ENCODE measurements at places on chromosomes 7 and 10.

DNA sequence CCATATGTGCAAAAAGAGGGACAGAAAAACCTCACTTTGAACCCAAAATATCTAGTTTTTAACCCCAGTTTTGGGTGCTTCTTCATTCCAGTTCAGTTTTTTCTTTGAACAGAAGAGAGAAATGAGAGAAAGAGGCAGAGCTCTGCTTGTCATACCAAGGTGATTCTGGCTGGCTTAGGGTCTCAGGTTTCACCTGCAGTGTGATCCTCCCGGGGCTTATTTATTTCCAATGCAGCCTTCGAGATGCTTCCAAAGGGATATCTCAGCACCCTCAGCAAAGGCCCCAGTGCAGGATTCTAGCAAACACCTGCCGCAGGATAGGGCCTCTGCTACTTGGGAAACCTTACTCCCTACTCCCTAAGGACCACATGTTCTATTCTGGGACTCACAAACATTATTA is 131.3 kb downstream of the WDR11 start:
- DNase-seq = no peak

GRCh38 chr7:116665332-116665996 is 6.5 kb upstream of the MET start:
- DNase-seq = no peak

DNA sequence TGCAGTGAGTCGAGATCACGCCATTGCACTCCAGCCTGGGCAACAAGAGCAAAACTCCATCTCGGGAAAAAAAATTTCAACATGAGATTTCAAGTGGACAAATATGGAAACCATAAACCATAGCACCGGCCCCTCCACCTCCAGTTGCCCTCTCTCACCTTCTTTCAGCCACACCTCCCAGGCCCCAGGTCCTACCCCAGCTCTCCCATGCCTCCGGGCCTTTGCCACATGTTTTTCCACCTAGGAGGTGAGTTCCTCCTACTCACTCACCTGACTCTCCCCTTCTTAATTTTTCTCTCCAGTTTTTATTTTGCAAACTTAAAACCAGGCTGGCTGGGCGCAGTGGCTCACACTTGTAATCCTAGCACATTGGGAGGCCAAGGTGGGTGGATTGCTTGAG is 13.7 kb upstream of the CLDN4 start:
- DNase-seq = no peak

DNA sequence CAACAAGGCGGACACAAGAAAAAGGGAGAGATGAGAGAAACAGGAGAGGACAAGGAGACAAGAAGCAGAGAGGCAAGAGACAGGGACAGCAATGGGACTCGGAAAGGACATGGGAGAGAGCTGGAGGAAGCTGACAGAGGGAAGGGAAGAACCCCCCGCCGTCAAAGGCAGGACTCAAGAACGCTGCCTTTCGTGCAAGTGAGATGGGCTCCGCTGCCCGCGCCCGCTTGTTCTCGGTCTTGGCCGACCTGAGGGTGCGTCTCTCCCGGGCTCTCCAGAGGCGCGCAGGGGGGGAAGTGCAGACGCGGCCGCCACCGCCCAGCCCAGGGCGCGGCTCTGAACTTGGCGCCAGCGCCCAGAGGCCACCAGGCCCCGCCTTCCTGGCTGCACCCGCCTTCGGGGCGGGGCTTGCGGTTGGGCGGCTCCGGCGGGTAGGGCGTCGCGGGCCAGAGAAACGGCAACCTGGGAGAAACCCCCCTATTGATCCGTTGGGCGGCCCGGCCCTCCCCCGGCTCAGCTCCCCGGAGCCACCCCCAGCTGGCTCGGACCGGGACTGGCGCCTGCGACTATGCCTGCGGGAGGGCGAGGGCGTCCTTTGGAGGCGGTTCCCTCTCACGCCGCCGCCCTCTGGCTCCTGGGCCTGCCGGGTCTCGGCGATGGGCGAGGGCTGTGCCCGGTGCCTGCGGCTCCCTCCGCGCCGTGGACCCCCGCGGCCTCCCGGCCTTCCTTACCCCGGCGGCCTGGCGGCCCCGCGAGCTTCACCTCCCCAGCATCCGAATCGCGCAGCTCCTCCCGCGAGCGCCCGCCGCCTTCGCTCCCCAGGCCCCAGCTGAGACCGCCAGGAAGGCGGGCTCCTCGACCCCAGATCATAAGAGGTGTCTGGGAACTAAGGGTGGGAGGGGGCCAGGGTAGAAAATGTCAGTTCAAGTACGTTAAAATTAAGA is 2.2 kb upstream of the ANTXRL start:
- DNase-seq = peak; percentile 88

DNA sequence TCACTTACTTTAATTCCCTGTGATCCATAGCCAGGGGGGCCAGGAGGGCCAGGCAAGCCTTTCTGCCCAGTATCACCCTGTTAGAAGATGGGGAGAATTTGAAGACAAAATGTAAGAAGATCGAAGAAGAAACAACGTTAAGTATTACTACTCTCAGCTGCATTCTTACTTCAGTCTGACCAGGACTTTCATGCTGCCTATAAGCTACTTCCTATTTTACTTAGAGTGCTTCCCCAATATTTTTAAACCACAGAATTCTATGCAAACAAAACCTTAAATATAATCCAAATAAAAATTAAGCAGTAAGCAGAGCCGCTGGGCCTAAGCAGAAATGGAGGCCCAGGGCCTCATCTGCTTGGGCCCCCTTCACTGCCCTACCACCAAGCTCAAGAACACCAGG is 117.8 kb downstream of the COL28A1 start:
- no peak for DNase-seq

DNA sequence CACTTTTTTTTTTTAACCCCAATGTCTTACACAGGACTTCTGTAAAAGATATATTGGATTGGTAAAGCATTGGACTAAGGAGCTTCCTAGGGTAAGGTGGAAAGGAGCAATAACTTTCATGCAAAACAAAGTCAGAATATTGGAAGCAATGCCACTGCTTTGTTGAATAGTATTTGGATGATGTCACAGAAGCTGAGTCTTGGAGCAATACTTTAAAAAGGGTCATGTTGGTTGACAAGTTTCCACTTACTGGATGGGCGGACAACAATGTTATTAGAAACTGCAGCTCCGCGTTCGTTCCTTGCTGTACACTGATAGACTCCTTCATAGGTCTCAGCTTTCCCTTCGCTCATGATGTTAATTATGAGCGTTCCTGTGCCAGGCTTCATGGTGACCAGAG is 101.9 kb upstream of the LAMB4 start:
- no peak for DNase-seq

DNA sequence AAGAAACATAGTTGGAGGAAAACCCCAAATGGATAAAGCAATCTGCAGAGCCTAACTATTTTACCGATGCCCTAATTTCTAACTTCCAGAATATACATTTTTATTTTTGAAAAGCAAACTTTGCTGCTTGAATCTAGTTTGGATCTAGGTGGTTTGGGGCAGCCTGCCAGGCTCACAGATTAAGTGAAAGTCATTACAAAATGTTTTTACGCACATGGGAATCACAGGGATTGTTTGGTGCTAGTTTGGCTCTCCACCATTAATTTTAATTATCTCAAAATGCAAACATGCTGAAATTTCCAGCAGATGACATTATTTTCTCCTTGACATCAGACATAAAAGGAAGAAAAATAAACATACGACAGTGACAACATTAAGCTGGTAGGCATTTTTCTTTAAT is 166.7 kb upstream of the INHBA start:
- no peak for DNase-seq

DNA sequence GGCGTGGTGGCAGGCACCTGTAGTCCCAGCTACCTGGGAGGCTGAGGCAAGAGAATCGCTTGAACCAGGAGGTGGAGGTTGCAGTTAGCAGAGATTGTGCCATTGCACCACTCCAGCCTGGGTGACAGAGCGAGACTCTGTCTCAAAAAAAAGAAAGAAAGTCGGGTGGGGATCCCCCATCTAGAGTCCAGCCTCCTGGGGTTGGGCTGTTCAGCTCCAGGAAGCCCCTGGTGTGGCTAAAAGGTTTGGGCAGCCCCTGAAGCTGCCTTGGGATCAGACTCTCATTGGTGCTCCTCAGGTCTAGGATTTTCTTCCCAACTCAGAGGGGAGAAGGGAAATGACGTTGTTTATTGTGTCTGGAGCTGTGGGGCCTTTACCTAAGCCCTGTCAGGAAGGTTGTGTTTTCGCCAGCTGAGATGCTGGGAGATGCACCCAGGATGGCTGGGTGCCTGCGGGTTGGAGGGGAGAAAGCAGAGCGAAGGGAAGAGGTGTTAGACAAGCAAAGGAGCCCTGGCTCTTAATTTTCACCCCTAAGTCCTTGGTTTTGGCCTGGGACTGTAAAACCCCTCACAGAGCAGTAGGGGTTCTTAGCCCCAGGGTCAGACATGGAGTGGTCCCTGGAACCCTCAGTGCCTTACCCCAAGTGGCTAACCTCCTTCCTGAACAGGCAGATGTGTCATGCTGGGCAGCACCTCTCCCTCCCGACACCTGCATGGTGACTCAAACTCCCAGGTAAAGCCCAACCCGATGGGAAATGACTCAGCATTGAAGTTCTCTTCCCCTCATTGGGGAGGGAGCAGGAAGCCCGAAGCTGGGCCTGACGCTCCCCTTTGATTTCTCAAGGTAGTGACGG is 21.1 kb downstream of the PLAU start:
- peak; percentile 75 for DNase-seq

DNA sequence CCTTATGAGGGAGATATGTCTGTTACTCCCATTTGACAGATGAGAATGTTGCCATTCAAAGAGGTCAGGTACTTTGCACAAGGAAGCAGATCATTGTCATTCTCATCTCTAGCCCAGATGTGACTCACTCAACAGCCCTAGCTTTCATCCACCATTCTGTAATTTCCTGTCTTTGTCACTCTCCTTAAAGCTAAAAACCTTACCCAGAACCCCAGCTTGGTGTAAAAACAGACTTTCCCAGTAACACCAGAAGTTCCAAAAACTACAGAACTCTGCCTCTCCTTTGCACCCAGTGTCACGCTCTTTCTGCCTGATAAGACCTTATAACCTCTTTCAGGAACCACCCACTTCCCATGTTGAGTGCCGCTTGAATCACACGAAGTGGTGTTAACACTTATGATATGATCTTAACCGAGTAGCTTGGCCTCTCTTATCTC is 89.1 kb upstream of the SP4 start:
- no peak for DNase-seq

DNA sequence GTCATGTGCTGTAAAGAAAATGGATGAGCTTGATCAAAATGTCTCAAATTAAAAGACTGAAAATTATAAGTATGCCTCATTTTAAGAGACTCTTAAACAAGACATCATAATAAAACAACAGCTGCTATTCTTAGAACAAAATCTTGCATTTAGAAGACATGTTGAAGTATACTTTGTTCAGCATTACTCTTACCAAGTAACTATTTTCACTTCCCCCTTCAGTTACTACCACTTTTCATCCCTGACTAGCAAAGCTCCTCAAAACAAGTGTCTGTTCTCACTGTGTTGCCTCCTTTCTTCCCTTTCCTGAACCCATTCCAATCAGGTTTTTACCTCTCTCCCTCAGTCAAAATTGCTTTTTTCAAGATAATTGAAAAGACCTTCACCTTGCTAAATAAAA is 31.6 kb downstream of the ELAPOR2 start:
- peak; percentile 28 for DNase-seq

GRCh38 chr7:78284945-78285344 is 486.4 kb downstream of the PHTF2 start:
- DNase-seq = no peak

- no peak for DNase-seq
These were observed 692.5 kb upstream of the IGFBP3 start for GRCh38 chr7:46613551-46613950.

DNA sequence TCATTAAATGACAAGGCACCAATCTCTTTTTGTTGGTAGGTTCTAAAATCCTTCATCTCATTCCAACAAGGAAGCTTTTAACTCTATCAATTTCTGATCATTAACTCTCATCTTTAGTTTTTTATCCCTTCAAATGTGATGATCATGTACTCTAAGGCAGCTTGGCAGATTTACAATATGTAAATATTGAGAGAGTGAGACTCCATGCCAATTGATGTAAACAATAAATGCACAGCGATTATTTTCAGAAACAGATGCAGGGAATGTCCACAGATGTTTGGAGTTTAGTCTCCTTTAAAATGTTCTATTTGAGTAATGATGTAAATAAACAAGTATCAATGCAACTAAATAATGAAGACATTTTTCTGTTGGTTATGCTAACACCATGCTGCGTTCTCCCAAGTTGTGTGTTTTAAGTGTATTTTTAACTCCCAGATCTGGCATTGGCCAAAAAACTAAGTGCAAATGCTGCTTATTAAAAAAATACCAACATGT is 213.8 kb downstream of the AHR start:
- no peak for DNase-seq

DNA sequence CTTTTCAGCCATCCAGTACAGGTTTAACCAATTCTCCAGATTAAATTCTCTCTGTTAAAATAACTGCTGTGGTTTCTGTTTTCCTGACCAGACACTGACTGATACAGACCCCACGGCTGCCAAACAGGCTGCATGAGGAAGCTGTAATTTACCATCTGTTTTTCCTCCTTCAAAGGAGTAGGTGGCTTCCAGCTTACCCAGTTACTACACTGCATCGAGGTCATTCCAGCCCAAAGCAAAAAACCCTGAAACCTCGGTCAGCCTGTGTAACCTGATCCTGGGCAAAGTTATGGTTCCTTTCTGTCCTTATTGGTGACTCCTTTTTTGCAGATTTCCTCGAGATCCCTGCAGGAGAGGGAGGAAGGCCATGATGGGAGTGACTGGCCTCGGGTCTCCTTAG is 27.9 kb upstream of the LOXL4 start:
- no peak for DNase-seq

GRCh38 chr7:47183862-47184590 is 397.9 kb downstream of the TNS3 start:
- no peak for DNase-seq

DNA sequence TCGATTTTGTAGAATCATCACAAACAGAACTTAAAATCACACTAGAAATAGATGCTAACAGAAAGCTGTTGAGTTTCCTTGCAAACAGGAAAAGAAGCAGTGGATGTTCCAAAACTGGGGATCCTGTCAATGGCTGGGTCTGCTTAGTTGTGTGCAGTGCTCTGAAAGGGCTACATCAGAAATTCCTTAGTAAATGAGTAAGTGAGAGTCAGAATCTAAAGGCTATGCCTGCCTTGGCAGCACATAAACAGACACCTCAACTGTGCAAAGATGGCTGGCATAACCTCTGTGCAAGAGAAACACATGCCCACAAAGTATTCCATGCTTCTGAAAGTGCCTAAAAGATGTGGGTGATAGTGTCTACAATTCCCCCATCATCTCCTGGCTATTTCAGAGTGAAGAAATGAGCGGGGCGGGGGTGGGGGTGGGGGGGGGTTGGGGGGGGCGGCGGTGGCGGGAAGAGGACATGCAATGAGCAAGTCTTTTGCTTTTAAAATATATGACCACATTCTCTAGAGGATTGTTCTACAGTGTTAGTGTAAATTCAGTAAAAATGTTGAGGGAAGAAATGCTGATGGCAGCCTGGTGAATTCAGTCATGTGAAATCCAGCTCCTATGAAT is 138.1 kb upstream of the LAMB4 start:
- no peak for DNase-seq

- DNase-seq = peak; percentile 4
These were observed 67.2 kb upstream of the POT1 start for GRCh38 chr7:124996778-124997177.

DNA sequence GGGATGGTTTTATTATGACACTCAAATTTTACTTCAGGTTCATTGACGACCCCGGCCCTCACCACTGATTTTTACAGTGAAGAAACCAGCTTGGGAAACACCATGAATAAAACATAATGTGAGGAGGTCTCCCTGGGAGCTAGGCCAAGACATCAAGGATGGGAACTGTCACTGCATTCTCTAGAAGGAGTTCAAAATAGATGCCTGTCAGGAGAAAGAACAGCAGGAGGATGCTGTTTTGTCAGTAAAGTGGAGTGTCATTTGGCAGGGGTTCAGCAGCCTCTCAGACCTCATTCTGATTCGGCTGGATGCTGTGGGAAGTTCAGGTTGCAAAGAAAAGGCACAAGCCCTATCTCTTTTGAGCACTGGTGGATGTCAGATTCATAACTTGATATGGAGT is 360.3 kb upstream of the C7orf33 start:
- DNase-seq = no peak

All from GM10248 (cell line).